ENCODE measurements at places on chromosomes 2 and 18.

GRCh38 chr2:32772638-32773447 is 145.0 kb downstream of the TTC27 start:
- peak; percentile 19 for DNase-seq

GRCh38 chr18:57585855-57586250 is 649 bp downstream of the FECH start:
- DNase-seq = no peak

DNA sequence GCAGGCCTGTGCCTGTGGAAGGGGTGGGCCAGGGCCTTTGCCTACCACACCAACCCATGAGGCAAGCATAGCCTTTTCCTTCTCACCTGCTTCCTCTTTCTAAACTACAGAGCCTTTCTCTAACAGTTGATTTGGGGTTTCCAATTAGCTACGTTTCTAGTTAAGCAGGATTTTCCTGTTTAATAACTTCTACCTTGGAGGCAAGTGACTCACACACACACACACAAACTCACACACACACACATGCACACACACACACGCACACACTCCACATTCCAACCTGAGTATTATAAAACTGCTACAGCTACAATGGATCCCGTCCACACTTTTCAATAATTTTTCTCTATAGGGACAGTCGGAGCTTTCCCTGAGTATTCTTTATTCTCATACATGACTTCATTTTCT is 84.9 kb downstream of the SOX11 start:
- no peak for DNase-seq

DNA sequence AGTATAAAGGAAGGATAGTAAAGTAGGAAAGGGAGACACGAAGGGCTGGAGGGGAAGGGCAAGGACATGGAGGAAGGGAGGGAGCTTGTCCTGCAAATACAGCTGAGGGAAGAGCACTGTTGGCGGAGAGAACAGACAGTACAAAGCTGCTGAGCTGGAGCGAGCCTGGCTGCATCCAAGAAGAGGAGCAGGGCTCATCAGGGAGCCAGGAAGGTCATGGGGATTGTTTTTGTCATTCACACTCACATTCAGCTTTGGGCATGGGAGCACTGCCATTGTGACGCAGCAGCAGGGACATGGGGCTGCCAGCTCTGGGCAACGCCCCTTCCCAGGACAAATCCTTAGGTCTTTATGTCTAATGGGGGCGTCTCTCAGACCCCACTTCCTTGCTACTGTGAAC is 125.1 kb downstream of the COPS8 start:
- no peak for DNase-seq

DNA sequence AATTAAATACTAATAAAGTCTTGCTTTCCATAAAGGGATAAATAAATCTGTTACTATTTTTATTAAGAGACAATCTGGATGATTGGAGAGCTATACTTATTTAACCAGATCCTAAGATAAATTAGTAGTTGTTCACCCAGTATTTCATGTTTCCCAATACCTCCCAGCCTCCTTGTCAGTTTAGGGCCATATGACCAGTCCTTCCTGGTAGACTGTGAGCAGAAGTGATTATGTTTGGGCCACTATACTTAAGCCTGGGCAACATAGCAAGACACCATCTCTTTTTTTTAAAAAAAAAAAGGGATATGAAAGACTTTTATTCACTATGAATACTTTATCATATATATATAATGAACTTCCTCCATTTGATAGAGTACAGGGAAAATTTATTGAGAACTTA is 48.8 kb upstream of the PPM1B start:
- no peak for DNase-seq

DNA sequence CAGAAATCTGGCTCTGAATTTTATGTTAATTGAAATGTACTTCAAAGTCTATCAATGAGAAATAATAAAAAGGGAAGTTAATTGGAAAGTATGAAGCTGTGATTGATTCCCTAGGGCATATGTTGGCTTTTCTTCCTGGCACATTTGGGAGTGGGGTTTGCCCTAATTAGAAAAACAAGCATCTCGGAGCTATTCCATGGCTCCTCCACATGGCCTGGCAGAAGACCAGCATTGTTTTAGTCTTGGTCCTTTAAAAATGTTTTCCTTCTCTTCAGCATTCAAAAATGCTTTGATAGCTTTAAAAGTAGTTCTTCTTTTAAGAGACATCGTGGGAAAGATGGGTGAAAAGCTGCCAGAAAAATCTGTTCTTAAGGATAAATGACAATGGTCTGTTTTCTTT is 445.5 kb upstream of the PKDCC start:
- no peak for DNase-seq

DNA sequence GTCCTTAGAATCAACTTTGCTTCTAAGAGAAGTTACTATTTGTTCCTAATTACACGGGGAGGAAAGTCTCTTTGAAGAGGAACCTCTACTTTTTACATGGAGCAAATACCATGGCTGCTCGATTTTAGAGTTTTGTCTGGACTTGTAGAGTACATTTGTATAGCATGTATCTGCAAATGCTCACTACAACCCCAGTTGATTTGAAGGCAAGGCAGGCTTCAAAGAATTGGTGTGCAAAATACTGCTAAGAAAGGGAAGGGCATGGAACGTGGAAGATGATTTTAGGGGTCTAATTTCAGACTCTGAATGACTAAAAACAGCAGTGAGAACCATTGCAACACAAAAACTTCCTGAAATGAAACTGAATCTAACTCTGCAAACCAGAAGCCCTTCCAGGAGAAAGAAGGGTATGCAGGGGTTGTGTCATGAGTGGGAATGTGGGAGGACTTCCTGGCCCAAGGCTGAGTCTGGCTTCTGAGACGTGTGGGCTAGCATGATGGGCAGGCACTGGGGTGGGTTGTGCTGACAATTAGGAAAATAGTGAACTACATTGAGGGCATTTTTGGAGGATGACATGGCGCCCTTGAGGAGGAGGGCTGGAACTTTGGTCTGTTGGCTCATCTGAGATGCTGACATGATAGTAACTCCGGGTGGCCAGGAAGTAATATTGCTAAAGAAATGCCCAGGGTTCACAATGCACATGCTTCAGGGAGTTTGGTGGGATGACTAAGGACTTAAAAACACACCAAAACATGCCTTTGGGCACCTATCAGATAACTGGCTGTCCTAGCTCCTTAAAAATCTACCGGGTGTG is 18.9 kb upstream of the IL1R2 start:
- DNase-seq = no peak

DNA sequence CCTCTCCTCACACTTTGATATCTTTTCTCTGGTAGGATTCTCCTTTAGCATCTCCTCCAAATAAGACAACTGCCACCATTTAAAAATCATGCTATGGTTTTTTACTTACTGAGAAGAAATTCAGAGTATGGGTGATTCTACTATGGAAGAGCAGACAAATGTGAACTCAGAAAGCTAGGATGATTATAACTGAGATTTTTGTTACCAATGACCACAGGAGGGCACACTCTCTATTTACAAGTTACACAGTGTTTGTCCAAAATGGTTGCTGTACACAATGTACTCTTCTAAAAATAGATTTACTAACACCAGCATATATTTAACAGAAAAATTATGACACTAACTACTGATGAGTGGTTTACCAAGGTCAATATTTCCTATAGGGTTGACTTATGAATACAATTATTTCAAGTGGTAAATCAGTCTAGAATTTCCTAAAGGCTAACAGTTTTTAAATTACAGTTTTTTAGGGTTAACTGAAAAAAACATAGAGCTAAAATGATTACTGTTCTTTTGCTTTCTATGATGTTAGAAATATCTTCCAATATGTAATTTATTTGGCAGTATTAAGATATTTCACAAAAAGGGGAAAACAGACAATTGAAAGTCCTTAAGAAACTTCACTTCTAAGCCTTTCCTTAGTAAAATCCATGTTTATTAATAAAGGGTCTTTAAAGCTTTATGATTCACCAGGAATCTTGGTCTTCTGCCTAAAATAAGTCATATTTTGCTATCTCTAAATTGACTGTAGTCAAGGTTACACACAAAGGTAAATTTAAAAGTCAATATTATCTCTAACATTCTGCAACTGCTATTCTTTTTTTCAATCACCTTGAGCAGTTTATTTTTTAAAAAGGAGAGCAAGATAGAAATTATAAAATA is 57.2 kb downstream of the MAP4K3 start:
- peak; percentile 41 for DNase-seq

- DNase-seq = no peak
These were observed 216.8 kb downstream of the CAMKMT start for GRCh38 chr2:44578471-44579093.

- DNase-seq = no peak
These were observed 328.1 kb upstream of the PKDCC start for GRCh38 chr2:41719756-41720155.

GRCh38 chr2:13067508-13067907 is 350.8 kb downstream of the TRIB2 start:
- no peak for DNase-seq

GRCh38 chr18:36297417-36298125 is at the start of gene FHOD3:
TSS of gene FHOD3 (plus strand) at chr18:36297713. CDS start at chr18:36297836, 123 bp downstream.
- DNase-seq = no peak

GRCh38 chr2:189037518-189037917 is 63.3 kb downstream of the COL3A1 start:
- DNase-seq = no peak

DNA sequence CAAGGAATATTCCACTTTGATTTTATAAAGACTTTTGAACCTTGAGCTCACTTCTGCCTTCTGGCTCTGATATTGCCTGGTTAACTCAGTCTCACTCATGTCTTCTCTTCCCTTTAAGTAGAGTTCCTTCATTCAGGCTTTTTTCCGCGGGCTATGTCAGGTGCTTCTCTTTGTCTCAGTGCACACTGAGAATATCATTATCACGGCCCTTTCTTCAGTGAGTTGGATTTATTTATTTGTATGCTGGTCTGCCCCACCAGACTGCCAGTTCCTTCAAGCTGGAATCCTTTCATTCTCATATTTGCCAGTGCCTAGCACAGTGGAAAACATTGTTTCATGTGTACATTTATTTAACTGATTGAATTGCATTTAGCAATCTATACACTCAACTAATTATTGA is 136.5 kb downstream of the DOK6 start:
- DNase-seq = no peak

DNA sequence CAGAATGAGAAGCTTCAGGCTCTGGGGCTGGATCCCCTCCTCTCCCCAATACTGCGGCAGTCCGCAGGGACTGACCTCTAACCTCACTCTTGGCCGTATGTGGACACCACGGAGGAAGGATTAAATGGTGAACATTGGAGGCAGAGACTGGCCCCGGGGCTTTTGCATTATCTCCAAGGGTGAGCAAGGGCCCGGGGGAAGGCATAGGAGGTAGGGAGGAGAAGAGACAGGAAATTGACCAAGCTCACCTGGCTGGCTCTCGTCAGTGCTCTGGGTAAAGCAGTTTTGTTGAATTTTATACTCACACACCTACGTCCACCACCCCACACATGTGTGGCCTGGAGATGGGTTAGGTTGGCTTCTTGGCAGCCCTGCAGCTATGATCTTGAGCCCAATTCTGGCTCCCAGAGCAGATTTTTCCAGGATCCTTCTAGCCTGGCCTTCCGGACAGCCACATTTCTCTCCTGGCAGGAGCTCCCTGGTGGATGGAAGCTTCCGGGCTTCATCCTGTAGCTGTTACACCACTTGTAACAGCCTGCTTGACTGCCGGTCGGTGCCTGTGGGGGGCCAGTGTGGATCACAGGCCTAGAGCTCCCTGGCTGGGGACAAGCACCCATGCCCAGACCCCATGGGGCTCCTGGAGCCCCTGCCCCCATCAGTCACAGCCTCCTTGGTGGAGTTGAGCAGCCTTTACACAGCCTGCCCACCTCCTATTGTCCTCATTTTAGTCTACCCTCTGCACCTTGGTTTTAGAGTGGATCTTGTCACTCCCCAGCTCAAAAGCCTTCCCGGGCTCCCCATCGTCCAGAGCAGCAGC is 7.6 kb downstream of the ITM2C start:
- no peak for DNase-seq

- no peak for DNase-seq
These were observed 4.5 kb downstream of the OLA1 start for GRCh38 chr2:174243812-174244211.

DNA sequence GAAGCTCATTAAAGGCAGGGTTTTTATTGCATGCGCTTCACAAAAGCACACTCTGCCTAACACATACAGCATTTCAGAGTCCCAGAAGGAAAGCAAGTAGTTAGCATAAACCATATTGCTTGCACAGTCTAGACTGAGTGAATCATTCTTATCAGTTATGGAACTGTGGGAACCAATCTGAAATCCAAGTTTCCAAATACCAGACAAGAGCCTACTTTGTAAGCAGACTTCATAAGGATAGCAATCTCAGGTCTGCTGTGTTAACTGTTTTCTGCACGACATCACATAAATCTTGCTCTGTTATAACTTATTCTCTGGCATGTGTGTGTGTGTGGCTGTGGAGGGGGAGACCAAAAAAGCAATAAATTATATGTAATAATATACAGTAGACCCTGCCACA is 608.1 kb upstream of the REG3G start:
- DNase-seq = no peak

DNA sequence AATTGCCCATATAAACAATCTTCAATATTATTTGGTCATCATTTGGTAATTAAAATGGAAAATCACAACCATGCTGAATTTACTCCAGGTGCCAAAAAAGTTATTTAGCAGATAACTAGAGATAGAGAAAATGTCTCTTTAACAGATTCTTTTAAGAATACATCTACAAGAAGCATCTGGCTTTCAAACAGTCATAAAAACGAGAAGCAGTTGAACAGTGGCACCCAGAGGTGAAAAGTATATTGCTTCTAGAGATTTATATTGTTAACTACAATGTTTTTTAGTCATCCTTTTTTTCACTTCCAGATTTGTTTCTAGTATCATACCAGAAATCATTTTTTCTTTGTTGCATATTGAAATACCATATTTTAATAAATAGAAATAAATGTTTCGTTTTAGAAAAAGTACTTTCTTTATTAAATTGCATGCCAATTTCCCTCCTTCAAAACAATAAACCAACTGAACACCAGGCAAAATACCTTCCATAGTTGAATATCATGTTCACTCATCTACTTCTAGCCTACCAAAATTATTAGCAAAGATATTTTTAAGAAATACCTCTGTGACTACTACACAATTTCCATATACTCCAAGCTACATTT is 65.4 kb upstream of the HNRNPA3 start:
- DNase-seq = no peak

- DNase-seq = no peak
These were observed 86.7 kb downstream of the PLB1 start for GRCh38 chr2:28582595-28582994.

DNA sequence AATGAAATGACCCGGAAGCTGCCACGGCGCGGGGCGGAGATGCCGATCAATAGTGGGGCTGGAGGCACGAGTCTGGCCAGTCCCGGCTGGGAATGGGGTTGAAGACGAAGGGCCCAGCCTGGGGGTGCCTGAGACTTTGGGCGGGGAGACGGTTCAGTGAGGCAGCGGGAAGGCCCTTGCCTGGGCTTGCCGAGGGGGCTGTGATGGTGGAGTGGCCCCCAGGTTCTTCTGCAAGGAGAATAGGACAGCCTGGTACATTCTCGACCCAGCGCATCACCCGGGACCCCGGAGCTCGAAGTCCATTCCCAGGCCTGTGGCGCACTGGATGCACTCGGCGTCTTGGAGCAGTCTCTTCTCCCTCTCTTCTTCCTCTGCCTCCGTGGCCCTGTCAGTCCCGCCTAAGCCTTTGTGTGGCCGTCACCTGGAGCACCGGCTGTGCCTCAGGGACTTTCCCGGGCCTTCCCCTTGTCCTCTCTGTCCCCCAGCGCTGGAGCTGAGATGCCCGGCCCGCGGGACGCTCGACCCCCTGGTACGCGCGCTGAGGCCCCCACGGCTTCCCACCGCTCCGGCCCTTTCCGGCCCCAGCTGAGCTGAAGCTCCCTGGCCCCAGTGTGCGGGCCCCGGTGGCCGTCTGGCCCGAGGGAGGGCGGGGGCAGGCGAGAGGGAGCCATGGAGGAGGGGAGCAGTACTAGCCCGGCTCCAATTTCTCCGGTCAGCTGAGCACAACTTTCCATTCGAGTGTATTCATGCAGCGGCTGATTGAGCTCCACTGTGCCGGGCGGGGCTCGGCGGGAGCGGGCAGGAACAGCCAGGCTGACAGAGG is 8.0 kb downstream of the SIX3 start:
- DNase-seq = no peak

Data from HFF-Myc (cell line).